ENCODE measurements at places on chromosomes 6 and 20.
A peak's percentile ranks its signal among the peaks of the same experiment; 100 is the strongest.

DNA sequence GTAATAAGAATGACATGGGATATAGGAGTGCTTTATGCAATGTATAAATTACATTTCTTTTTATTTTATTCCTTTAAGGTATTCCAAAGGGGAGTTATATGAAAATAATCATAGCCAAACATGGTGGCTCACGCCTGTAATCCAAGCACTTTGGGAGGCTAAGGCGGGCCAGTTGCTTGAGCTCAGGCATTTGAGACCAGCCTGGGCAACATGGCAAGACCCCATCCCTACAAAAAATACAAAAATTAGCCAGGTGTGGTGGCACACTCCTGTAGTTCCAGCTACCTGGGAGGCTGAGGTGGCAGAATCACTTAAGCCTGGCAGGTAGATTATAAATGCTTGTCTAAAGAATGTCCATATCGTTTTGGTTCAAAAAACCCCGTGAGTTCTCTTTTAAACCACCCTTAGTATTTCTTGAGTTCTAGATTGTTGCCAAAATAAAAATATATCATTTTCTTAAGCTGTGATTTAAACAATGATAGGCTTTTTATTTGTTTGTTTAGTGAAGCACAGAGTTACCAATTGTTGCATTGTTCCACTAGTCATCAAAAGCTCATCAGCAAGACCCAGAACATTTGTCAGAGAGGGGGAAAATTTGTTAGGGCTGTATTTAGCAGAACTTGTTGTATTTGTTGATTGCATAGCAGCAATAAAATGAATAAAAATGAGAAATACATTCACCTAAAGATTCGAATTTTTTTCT is 146.2 kb downstream of the KHDC1L start:
- no peak for DNase-seq

- no peak for DNase-seq
These were observed 152.4 kb downstream of the ADAT2 start for GRCh38 chr6:143298071-143298470.

GRCh38 chr20:16212790-16213189 is 360.5 kb downstream of the KIF16B start:
- no peak for DNase-seq

- DNase-seq = peak; percentile 54
These were observed 107.0 kb downstream of the HUS1B start for GRCh38 chr6:549906-550305.

GRCh38 chr6:25442898-25443297 is 163.7 kb downstream of the CARMIL1 start:
- DNase-seq = no peak

- no peak for DNase-seq
These were observed 43.4 kb downstream of the SLC22A2 start for GRCh38 chr6:160215232-160215631.

DNA sequence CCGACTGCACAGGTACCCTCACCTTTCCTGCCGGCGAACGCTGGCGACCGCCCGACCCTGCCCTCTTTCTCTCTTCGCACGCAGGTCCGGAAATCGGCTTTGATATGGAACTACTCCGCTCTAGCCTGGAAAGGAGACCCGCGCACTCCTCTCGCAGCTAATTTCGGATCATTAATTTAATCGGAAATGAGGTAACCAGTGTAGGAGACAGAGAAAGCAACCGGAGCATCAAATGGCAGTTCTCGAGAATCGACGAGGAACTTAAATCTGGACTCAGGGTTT is 949 bp upstream of the ATXN1 start:
- DNase-seq = no peak

- DNase-seq = no peak
These were observed 84.8 kb upstream of the EYA2 start for GRCh38 chr20:46809706-46810360.

DNA sequence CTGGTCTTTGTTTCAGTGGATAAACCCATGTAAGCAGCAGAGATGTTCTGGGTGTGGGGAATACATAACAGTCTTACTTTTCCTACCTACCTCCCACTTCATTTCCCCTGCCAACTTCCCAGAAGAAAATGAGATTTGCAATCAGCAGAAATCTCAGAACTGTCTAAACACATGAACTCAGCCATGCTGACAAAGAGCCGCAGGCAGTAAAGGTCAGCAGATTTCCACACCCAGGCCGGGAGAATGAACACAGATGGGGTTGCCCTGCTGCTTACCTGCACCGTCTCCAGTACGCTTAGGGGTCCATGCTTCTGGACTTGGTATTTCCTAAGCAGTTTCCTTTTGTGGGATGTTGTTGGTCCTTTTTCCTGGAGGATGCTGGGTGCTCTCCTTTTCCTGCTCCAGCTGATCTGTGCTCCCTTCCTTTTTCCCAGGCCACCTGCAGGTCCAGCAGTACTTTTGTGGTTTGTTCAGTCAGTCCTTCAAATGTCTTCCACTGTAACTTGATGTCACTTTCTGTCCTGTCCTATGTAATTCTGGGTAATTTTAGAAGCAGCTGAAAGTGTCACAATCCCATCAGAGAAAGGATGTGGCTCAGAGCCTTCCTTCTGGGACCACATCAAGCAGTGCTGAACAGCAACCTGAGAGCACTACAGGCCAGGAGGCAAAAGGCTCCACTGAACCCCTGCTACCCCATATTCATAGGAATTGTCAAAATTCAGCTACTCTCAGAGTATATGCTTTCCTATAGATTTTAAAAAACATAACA is 129.0 kb downstream of the CEP57L1 start:
- DNase-seq = no peak

- no peak for DNase-seq
These were observed 12.6 kb upstream of the IRF4 start for GRCh38 chr6:378958-379409.

GRCh38 chr6:152268846-152269442 is 368.2 kb downstream of the SYNE1 start:
- no peak for DNase-seq

DNA sequence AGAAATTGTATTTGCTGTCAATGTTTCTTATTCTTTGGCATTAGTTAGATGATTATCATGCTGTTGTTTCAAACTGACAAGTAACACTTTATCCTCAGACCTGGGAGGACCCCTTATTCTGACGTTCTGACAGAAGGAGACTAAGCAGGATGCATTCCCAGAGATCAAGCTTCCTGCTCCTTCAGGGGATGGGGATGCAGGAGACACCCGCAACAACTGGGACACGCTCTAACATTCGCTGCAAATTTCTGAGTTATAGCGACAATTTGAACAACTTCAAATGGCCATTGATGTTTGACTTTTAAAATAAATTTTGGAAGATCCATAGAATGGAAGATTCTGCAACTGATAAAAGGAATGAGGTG is 69.0 kb upstream of the ZNF184 start:
- DNase-seq = no peak

- DNase-seq = no peak
These were observed 94.1 kb downstream of the SNX5 start for GRCh38 chr20:17874271-17875105.

GRCh38 chr6:3484946-3485345 is 28.1 kb upstream of the SLC22A23 start:
- no peak for DNase-seq

DNA sequence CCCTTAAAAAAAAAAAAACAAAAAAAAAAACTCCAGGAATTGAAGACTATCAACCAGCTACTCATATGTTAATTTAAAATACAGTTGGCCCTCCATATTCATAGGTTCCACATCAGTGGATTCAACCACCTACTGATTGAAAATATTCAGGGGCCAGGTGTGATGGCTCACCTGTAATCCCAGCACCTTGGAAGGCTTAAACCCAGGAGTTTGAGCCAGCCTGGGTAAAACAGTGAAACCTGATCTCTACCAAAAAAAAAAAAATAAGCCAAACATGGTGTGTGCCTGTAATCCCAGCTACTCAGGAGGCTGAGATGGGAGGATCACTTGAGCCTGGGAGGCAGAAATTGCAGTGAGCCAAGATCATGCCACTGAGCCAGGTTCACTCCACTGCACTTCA is 72.4 kb upstream of the SMIM8 start:
- DNase-seq = no peak

DNA sequence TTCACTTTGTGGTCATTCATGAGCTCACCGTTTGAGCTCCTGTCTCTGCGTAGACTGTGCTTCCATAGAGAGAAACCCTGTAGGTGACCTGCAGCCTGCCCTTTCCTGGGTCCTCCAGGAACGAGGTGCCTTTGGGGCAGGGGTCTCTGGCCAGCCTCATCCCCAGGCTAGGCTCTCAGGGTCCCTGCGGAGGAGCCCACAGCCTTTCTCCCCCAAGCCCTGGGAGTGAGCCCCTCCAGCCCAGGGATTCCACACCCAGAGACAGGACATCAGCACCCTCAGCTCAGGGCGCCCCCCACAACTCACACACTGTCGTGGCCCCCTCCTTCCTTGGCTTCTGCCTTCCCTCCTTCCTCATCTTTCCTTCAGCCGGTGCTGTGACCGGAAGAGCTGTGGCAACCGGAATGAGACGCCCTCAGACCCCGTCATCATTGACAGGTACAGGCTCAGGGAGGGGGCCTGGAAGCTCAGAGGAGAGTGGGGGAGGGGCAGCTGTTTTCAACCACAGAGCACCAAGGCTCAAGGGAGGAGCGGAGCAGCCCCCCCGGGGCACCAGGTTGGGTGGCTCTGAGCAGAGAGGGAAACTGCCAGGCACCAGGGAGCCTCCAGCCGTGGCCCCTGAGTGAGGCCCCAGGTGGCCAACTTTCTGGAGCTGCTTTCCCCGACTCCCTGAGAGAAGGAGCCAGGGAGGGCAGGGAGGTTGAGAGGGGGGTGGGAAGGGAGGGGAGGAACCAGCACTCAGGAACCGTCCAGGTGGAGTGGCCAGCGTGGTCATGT is 16.8 kb downstream of the EBF4 start:
- DNase-seq = no peak

- DNase-seq = no peak
These were observed 173.2 kb downstream of the BTBD3 start for GRCh38 chr20:12090920-12091319.

GRCh38 chr20:17525650-17526049 is 5.5 kb downstream of the BFSP1 start:
- DNase-seq = peak; percentile 32

DNA sequence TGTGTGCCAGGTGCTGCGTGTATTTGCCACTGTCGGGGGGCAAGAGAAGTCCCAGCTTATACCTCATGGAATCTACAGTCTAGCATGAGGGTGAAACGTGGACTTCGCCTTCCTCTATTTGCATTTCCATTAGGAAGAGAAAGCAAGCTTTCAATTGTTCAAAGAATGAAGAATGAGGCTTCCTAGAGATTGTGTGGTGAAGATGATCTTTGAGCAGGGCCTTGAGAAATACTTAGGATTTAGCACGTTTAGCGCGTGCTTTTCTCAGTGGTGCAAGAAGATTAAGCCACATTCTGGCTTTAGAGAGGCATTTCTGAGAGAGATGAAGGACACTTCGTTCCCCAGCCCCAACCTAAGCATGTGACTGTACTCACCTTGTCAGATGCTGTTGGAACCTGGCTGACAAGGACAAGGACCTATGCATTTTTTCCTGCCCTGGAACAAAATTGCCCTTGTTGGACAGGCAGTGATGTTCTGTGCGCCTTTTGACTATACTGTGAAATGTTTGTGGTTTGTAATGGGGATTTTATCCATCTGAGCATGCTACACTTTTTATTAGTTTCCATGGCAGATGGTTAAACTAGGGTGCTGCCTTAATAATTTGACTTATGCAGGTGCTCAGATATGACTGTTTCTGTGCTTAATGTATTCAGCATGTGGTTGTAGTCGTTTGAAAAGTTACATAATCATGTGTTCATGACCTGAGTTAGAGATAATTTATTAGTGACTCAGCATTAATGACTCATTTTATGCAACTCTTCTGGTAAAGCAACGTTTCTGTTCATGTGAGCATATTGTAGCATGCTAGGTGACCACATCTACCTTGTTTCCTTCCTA is 10.7 kb downstream of the TULP4 start:
- no peak for DNase-seq

DNA sequence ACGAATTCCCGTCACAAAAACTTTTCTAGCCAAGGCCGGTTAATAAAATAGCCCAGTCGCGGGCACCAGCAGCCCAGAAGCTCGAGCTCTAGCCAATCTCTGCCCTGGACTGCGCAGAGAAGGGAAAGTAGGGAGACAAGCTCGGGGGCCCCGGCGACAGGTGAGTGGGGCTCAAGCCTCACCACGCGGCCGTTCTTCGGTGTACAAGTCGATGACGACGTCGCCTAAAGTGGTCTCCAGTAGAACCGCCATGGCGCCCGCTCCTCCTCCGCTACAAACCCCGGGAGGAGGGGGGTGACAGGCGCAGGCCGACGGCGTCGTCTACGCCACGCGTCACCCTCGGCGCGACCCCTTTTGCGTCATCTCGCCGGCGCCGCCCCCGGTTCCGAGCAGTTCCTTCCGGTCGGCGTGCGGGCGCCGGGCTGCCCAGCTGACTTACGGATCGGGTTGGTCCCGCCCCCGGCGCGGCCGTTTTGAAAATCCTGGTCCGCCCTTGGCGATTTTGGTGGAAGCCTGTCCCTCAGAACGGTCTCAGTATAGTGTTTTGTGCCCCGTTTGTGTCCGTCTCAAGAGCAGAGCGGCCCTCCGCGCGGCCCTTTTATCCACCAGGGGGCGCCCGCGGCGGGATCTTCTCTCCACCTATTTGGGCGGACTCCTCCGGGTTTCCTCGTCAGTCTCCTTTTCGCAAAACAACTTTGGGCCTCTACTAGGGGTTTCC is at the start of gene PPIL4:
Gene PPIL4 (minus strand): TSS at position 290 of the 718 bp plus-strand sequence. CDS start 38 bp downstream, at position 252.
- DNase-seq = peak; percentile 98

DNA sequence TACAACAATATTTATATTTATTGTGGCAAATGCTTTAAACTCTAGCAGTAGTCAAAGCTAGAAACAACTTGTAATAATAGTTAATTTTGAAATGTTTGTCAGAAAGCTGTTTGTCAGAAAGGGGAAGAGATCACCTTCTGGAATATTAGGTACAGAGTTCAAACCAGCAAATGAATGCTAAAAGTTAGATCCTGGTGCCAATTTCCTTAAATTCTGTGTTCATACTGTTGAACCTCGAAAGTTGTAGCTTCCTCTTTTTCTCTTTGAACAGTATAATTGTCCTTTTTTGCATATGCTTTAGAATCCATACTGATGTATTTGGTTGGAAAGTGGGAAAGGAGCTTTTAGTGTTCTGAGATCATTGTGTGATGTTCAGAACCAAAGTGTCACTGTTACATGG is 22.4 kb downstream of the ITCH start:
- DNase-seq = no peak

DNA sequence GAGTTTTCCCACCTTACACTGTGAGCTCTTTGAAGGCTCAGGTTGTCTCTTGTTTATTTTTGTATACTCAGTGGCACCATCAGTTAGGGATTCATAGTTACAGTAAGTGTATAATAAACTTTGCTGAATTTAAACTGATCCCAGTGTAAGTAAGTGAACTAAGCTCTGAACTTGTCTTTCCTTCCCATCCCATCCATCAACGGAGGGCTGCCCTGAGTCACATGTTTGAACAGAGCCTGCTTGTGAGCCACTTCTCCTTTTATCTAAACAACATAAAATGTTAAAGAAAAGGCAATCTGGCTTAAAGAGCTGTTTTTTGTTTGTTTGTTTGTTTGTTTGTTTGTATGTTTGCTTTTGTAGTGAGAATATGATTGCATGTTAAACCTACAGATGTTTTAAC is 185.7 kb upstream of the MARCKS start:
- DNase-seq = no peak

- DNase-seq = no peak
These were observed 12.5 kb downstream of the TFAP2B start for GRCh38 chr6:50831186-50831585.

- DNase-seq = no peak
These were observed 191.7 kb upstream of the BTBD3 start for GRCh38 chr20:11726026-11726425.
